Epithelial cell of esophagus (primary cell): ENCODE measurements at places on chromosomes 11 and 22.
A peak's percentile ranks its signal among the peaks of the same experiment; 100 is the strongest.

DNA sequence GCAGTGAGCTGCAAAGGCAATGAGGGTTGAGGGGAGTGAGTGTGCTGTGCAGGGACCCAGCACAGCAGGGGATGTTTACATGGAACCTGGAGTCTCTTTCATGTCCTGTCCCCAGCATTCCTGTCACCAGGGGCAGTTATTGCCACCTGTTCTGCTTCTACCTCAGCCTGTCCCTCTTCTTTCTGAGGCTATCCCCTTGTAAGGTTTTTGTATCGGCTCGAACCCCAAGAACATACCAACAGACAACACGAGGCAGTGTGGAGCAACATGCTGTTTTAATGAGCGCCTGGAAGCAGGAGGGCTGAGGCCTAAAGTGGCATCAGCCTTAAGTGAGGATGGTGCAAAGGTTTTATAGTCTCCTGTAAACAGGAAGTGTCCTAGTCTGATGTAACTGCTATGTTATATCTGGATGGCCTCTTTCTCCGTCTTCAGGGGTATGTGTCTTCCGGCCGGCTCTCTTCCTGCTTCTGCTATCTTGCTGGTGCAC is 3.9 kb downstream of the SCGB2A2 start:
- DNase-seq = no peak

- DNase-seq = no peak
Measured at GRCh38 chr11:7898666-7899283, 32.3 kb downstream of the OR10A6 start.

GRCh38 chr22:43298062-43298801 is 44.9 kb downstream of the SCUBE1 start:
- DNase-seq = no peak

DNA sequence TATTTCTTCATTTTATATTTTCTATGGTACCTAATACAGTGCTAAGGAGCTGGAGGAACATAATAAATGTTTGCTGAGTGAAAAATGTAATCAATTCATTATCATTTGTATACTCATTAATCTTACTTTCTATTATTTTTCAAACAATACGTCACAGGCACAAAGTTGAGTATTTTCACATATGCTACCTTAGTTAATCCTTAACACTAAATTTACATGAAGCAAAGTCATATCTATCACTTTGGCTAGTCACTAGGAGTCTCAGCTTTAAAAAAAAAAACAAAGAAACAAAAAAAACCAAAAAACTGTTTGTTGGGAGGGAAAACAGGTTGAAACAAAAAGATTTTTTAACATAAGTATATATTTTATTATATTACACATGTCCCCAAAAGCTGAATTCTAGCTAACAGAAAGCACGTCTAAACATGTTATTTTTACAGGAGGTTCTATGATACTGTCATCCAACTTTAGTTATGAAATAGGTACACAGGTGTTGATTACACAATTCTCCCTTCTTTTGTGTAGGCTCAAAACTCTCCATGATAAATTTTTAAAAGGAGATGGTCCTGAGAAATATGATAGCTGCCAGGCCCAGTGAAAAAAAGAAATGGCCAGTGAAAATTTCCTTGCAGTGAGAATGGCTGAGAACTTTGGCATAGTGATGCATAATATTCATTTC is 14.3 kb downstream of the HPS5 start:
- DNase-seq = peak; percentile 83
